Neural crest cell (in vitro differentiated cells): ENCODE measurements at places on chromosomes 4 and X. TPM values are rescaled to one million over a fixed set of nuclear protein-coding genes. Genes with fewer than 3 reads are reported as not detected.

The ITM2A gene
- total RNA-seq: 0.59 and 0.93 TPM in 2 replicates

The ZNF718 gene
- total RNA-seq: 14.4 and 15.9 TPM in 2 replicates

The PABPC4L gene
- 4.3 and 4.6 TPM in 2 replicates for total RNA-seq

DNA sequence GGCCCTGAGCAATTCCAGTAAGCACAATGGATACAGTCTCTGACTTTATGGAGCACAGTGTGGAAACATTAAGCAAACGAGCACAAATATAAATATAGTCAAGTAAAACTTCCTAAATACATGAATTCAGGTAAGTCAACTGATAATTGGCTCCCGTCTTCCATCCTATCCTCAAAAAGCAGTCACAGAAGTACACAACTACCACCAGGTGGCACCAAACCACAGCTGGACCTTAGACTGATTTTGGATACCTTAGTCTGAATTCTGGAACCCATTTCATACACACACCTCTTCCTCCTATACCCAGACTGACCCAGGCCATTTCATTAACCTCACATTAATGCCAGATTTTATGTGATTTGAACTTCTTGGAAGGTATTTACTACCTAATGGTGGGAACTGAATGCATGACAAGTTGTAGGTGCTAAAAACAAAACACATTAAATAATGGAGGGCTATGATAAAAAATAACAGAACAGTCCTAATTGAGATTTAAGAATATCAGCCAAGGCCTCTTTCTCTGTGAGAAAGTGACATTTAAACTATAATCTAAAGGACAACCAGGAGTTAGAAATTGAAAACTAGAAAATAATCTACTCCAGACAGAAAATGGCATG lies 77.5 kb downstream of the ELF2 start:
- H3K27me3 ChIP-seq: no peaks in the 10 kb centered on the region
- H3K4me1 ChIP-seq: peaks cover 11% of the 10 kb centered on the region
- peaks cover 2% of the 10 kb centered on the region for H3K36me3 ChIP-seq
- no peak overlapping the region for H3K4me3 ChIP-seq

GRCh38 chr4:38523524-38524448 lies 140.2 kb upstream of the KLF3 start:
- no peak overlapping the region for H3K27ac ChIP-seq
- no peaks in the 10 kb centered on the region for H3K27me3 ChIP-seq
- peaks cover 5% of the 10 kb centered on the region for H3K4me1 ChIP-seq
- peaks cover 3% of the 10 kb centered on the region for H3K36me3 ChIP-seq
- H3K4me3 ChIP-seq: no peak overlapping the region

DNA sequence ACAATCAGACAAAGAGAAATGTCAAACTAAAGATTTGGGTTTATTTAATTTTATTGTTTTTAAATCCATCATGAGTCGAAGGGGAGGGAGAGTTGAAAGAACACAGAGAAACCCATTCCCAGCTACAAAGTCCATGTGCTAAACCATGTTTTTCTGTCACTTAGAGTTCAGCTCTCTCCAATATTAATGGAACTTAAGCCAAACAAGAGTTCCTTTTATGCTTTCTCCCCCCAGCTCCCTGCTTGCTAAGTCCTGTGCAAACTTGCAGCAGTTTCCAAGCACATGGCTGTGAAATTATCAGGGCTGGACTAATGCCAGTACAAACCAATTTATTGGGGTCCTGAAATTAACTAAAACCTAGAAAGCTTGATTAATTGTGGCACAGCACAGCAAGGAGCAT lies 9.7 kb upstream of the CHRDL1 start:
- no peak overlapping the region for H3K4me3 ChIP-seq
- H3K4me1 ChIP-seq: peaks cover 5% of the 10 kb centered on the region
- no peak for DNase-seq
- no peaks in the 10 kb centered on the region for H3K36me3 ChIP-seq
- no peaks in the 10 kb centered on the region for H3K27me3 ChIP-seq

GRCh38 chrX:12567857-12568256 lies 223.4 kb upstream of the PRPS2 start:
- no peak overlapping the region for H3K4me3 ChIP-seq
- DNase-seq: no peak
- H3K36me3 ChIP-seq: no peaks in the 10 kb centered on the region
- no peaks in the 10 kb centered on the region for H3K27me3 ChIP-seq

DNA sequence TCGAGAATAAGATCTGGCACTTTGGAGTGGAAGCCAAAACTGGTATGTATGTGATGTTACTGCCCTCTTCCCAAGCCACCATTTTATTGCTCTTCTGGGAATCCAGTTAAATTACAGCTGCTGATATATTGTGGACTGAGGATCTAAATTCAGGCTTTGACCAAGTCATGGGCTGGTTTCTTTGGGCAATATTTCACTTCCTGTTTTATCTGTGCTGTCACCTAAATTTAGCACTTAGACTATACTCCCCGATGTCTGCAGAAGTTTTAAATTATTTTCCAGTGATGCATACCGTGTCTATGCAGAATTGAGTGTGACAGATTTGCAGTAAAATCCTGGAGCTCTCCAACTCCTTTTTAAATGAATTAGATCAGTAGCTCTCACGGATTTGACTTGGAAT lies 100.0 kb downstream of the TEX13A start:
- no peaks in the 10 kb centered on the region for H3K27me3 ChIP-seq
- DNase-seq: no peak
- no peak overlapping the region for H3K27ac ChIP-seq
- no peaks in the 10 kb centered on the region for H3K36me3 ChIP-seq

DNA sequence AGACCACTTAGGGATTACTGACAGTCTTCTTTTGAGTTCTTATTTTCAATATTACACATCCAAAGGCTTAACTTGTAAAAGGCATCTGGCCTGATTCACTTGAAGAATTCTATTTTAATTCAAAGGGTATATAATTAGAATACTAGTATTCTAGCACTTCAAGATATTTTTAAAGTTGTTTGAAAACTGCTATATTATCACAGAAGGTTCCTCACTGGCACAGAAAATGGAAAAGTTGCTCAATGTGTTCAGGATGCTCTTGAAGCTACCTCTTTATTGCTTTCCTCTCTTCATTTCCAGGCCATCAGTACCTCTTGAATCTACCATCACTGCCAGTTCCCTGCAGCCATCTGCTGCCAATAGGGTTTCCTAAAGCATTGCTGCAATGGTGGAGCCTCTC lies 271.4 kb downstream of the KCNIP4 start:
- H3K27me3 ChIP-seq: no peaks in the 10 kb centered on the region
- no peaks in the 10 kb centered on the region for H3K4me1 ChIP-seq
- no peak overlapping the region for H3K4me3 ChIP-seq
- H3K27ac ChIP-seq: no peak overlapping the region

GRCh38 chr4:177519481-177520260 lies 77.4 kb upstream of the AGA start:
- H3K4me1 ChIP-seq: no peaks in the 10 kb centered on the region
- H3K4me3 ChIP-seq: no peak overlapping the region
